ENCODE measurements at places on chromosomes 11 and 22.

GRCh38 chr11:126053415-126054286 lies 9.0 kb downstream of the CDON start:
- DNase-seq: no peak

DNA sequence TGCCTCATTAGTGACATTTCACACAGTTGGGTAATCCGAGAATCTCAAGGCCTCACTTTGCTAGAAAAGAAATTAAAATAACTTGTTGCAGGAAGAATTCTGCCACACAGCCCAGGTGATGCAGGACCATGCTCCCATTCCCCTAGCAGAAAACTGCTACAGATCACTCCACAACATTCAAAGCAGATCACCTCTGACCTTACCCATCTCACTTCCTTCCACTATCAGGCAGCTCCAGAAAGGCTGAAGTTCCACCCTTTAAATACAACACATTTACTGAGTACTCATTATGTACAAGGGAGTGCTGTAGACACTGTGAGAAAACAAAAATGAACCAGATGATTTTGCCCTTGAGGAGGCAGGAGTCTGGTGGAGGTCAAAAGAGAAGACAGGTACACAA lies 231.0 kb downstream of the TTC28 start:
- DNase-seq: no peak

DNA sequence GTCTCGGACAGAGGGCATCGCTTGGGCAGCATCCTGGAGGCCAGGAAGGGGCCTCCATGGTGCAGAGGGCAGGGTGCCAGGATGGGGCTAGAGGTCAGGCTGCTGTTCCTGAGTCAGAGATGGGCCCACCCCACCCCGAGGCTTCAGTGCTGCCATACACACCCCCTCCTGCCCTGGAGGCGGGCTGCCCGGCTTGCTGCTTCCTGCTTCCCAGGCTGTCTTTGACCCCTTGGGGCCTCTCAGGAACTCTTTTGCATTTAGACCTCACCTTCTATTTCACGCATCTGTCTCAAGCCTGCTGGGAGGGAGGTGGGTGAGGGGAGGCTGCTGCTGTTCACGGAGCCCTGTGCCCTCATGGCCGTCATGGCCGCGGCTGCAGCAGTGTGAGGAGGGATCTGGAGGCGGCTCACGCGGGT lies 6.6 kb upstream of the GRAMD4 start:
- DNase-seq: no peak

- DNase-seq: no peak
Observed at GRCh38 chr11:74018331-74019005, 9.6 kb upstream of the UCP3 start.

- DNase-seq: no peak
Observed at GRCh38 chr22:39215426-39216142, 29.2 kb downstream of the PDGFB start.

- DNase-seq: no peak
Observed at GRCh38 chr11:131724436-131724975, 354.1 kb downstream of the NTM start.

GRCh38 chr11:3896644-3897043 lies 41.2 kb downstream of the STIM1 start:
- DNase-seq: no peak

DNA sequence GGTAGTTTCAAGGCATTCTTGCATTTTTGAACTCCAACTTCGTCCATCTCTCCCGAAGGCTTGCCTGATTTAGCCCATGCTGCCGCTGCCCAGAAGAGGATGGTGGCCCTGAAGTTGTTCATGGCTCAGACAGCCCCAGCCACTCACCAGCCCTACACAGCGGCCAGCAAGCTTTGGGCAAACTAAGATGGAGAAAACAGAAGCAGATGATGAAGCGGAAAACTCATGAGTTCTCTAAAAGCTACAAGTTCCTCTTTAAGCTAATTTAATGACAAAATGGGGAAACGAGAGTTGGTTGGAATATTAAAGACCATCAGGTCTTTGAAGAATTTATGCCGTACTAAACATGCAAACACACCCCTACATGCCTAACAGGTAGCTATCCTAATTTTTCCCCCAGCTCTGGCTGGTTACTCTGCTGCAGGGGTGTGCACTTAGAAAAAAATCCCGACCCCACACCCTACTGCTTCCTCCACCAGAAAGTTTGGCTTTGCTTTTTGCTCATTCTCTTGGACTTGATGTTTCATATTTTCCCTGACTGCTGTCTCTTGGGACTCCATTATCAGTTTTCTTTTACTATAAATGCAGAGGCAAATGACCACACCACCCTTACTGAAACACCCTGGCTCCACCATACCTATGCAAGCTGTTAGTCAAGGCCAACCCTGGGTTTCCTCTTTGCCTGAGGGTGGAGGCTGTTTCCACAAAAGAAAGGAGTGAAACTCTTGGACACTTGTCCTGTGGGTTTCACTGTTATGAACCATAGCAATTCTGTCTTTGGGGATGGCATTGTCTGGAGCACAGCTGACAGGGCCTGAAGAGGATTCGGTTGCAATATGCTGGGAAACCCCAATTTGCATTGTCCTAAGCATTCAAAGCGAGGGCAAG lies at the start of gene MPEG1:
TSS of gene MPEG1 (minus strand) at position 184 of the 888 bp plus-strand sequence. CDS start at position 122, 62 bp downstream.
- no peak for DNase-seq

DNA sequence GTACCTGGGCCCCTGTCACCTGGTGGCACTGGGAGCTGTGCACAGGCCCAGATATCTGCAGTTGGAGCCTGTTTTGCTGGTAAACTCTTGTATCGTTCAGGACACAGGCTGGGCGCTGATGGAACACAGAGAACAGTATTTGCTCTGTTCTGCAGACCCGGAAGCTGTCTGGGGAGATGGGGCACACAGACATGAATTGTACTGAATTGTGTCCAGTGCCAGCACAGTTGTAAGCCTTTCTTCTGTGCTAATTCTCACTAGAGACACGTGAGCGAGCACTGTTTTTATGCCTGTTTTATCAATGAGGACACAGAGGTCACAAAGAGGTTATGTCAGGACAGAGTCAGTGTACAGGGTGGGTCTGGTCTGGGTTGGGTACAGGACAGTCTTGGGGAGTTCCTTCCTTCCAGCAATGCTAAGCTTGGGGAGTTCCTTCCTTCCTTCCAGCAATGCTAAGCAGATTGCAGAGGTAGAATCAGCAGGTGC lies 24.4 kb upstream of the ACR start:
- no peak for DNase-seq

GRCh38 chr11:44939673-44940395 lies 10.8 kb downstream of the TP53I11 start:
- DNase-seq: no peak

GRCh38 chr22:32444068-32444467 lies 20.2 kb downstream of the BPIFC start:
- DNase-seq: no peak

DNA sequence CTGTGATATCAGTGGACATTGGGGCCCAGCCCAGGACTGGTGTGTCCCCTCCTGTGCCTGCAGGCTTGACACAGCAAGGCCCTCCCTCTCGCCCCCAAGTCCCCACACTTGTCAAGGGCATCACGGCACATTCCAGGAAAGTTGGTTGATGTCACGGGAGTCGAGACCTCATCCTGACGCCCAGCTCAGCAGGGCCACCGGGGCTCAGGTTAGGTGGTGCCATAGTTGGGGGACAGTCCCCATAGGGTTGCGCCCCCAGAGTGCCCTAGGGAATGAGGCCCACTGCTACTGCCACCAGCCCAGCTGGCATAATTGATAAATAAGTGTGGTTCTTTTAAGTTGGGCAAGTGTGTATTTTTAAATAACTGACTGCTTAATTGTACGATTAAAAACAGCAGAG lies 28.3 kb upstream of the GRAMD4 start:
- DNase-seq: no peak

DNA sequence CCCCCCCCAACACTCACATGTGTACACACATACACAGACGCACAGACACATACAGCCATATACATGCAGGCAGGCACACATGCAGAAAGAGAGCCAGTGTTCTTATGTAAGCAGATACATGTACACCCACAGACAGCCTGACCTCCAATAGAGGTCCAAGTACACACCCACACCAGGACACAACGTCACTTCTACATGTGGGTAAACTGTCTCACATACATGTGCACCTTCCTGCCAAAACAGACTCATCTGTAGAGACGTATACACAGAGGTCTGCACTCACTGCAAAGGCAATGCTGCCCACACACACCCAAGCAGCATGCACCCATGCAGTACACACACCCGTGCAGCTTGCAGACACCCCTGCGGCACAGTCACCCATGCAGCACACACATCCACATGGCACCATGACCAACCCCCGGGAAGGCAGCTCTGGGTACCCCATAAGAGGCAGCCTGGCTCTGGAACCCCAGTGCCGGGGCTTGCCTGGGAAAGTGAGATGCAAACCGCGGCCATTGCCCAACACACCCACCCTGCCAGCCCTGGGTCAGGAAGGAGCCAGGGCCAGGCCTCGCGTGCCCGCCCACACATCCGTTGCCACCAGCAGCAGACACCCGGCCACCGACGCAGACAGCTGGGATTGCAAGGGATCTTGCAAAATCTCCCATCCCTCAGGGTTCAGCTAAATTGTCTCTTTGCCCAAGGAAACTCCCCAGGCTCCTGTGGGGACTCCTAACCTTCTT lies 10.1 kb downstream of the CASTOR1 start:
- DNase-seq: no peak

DNA sequence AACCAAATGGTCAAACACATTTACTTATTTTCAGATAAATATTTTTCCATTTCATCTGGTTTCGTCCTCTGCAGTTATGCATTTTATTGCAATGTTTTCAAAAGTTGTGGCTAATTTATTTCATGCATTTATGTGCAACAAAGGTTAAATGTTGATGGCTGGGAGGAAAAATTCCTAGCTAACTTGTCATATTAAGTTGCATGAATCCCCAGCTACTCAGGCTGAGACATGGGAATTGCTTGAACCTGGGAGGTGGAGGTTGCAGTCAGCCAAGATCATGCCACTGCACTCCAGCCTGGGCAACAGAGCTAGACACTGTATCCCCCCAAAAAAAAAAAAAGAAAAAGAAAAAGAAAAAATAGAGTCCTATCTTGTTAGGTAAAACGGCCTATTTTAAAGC lies 1862.4 kb upstream of the RAG2 start:
- DNase-seq: no peak

- no peak for DNase-seq
Observed at GRCh38 chr11:91373497-91373896, 851.1 kb upstream of the FAT3 start.

- DNase-seq: no peak
Observed at GRCh38 chr11:120704256-120704750, 192.8 kb downstream of the GRIK4 start.

DNA sequence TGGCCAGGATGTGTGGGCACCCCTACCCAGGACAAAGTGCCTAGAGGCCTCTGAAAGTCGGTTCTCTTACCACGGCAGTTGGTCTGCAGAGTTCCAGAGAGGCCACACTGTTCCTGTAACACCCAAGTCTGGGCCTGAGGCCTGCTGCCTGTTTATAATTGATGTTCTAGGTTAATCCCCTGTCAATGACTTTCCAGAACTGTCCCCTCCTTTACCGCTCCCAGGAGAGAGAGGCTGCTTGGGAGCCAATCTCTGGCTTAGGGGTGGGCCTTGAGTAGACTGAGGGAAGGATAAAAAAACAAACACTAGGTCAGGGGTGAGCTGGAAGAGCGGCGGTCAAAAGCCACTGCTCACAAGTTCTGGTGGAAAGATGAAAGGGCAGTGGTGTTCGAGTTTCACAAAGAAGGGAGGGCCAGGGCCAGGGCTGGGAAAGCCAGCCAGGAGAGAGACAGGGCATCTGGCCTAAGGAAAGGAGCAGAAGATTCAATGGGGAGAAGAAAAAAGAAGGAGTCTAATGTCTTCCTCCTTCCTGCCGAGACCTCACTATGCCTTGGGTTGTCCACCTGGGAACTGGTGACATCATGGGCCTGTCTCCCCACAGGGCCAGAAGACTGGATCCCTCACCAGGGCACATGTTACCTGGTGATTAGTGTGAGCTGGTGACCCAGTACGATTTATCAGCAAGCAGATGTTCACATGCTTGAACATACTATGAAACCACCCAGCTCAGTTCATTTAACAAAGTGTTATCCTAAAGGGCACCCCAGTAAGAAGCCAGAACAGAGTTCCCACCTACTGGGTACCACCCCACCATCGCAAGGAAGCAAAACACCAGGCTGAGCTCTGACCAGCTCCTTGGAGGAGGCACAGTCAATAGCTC lies 50.2 kb downstream of the PC start:
- no peak for DNase-seq

DNA sequence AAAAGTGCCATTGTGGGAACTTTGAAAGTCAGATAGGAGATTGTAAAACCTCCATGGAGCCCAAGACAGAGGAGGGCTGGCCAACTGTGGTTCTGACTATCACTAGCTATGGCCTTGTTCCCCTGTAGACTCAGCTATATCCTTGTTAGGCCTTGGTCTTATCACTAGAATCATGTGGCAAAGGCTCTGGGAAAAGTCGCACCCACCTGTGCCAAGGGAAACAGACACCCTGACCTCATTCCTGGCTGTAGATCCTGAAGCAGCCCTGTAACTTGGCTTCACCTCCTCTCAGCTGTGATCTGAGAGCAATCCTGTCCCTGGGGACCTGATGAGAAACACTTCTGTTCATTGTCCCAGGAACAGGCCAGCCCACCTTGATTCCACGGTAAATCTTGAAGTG lies 566.2 kb downstream of the TMEM135 start:
- DNase-seq: no peak

DNA sequence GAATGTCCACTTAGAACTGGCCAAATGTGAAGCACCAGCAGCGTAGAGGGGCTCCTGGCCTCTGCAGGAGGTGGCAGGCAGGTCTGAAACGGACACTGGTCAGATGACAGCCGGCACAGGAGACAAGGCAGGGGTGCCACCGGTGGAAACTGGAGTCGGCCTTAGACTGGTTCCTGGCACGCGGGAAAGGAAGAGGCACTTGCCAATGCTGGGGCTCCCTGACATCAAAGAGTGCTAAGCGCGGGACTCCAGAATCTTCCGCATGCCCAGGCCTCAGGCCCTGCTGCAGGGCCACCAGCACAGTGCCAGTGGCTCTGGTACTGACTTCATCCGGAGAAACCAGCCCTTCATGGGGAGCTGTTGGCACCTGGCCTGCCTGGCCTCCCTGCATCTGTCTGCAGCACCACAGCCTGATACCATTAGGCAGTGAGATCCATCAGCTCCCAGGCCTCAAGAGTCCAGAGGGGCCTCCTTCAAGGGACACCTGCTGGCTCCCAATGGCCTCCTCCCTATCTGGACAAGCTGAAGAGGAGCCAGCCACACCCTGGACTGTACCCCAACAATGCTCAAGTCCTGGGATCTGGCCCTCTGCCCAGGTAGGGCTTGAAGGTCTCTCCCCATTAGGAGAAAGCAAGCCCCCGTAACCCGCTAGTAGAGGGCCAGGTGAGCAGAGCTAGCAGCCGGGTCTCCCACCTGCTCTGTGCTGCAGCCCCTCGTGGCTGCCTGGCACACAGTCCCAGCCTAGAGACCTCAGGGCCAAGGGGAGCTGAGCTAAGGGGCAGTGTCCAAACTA lies 29.7 kb upstream of the GNB1L start:
- no peak for DNase-seq
